Osteocyte (in vitro differentiated cells): ENCODE measurements at places on chromosomes 3 and 15.

DNA sequence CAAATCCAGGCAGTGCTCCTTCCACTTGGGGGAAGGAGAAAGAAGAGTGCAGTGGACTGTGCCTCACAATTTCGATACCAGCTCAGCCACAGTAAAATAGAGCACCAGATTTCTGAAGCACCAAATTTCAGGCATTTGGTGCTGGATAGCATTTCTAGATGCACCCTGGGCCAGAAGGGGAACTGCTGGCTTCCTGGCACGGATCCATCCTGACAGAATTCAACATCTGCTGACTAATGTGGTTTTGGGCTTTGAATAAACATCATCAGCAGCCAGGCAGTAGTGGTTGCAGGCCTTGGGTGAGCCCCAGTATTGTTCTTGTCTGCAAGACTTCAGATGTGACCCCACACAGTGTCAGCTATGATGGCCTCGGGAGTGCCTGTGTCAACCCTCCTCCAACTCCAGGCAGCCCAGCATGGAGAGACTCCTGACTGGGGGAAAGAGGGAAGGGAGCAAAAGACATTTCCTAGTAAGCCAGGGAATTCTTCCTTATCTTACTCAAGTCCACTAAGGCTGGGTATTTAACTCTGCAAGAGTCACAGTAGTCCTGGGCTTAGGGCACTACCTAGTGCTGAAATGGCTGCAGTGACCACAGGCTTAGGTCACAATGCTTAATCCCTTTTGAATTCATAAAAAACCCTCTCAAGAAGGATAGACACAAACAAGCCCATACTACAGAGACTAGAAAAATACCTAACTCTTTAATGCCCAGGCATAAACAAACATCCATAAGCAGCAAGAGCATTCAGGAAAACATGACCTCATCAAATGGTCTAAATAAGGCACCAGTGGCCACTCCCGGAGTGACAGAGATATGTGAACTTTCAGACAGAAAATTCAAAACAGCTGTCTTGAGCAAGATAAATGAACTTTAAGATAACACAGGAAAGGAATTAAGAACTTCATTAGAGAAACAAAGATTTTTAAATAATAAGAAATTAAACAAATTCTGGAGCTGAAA, 74.7 kb downstream of the SPATA16 start:
- H3K27me3 ChIP-seq = peaks cover 1% of the 10 kb centered on the region
- no peak for DNase-seq
- no peaks in the 10 kb centered on the region for H3K36me3 ChIP-seq
- H3K27ac ChIP-seq = no peak overlapping the region

GRCh38 chr3:118478706-118479276, 555.9 kb downstream of the IGSF11 start:
- no peaks in the 10 kb centered on the region for H3K4me1 ChIP-seq
- H3K4me3 ChIP-seq = no peak overlapping the region
- H3K27me3 ChIP-seq = no peaks in the 10 kb centered on the region
- no peaks in the 10 kb centered on the region for H3K36me3 ChIP-seq

DNA sequence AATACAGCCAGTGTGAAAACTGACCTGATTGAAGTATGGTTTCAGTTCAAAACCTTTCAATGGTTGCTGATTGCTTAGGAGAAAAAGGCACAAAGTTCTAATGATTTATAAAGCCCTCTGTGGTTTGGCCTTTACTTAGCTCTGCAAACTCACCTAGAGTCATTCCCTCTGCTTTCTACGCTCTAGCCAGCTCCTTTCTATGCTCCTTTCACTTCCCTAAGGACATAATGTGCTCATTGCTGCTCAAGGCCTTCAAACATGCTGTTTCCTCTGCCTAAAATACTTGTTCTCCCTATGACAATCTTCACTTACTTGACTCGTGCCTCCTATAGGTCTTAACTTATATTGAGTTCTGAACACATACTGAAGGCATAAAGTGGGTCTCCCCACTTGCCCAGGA, 19.0 kb downstream of the RPL39L start:
- no peaks in the 10 kb centered on the region for H3K27me3 ChIP-seq
- H3K4me3 ChIP-seq = no peak overlapping the region
- no peak overlapping the region for H3K27ac ChIP-seq
- no peaks in the 10 kb centered on the region for H3K4me1 ChIP-seq

- H3K36me3 ChIP-seq = peaks cover 4% of the 10 kb centered on the region
- no peak for DNase-seq
- H3K27ac ChIP-seq = no peak overlapping the region
- no peaks in the 10 kb centered on the region for H3K4me1 ChIP-seq
- no peaks in the 10 kb centered on the region for H3K27me3 ChIP-seq
- H3K4me3 ChIP-seq = no peak overlapping the region
Observed at GRCh38 chr3:172717493-172718088, 6.7 kb upstream of the NCEH1 start.
